EH (cell line): ENCODE measurements at places on chromosomes 7 and 10.
A peak's percentile ranks its signal among the peaks of the same experiment; 100 is the strongest.

- DNase-seq, result no peak
Observed at GRCh38 chr7:96102096-96102811, 219.6 kb downstream of the SLC25A13 start.

DNA sequence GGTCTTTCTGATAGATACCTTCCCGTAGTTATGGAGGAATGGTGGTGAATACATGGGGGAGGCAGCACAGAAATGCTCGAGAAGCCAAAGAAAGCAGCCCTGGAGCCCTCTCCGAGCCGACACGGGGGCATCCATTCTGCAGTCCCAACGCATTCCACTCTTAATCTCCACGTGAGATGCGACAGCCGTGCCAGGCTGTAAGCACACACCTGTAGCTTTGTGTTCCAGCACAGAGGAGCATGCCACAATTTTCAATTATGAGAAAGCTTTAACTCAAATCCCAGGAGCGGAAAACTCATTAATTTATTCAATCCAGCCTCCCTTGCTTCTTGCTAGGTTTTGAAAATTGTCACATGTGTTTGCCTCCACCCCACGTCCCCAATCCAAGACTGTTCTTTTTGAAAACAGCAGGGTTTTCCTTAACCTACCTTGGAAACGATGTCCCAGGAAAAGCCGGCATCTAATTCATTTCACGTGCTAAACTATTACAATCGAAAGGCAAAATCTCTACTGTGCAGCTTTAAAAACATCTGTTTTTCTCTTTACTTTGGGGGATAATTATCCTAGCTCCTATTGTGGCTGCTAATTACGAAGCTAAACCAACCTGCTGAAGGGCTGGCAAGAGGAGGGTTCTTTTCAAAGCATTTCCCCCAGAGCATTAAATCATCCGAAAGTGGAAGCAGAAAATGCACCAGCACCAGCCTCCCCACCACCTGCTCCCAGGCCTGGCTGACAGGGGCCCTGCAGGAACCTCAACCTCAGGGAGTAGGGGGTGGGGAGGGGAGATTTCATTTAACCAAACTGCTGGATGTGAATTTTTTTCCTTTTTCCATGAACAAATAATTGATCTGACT lies 56.0 kb upstream of the CHST15 start:
- DNase-seq, result no peak

- no peak for DNase-seq
Observed at GRCh38 chr7:7146837-7147236, 35.5 kb upstream of the C1GALT1 start.

GRCh38 chr7:52209614-52210013 lies 825.8 kb upstream of the POM121L12 start:
- DNase-seq, result no peak

GRCh38 chr10:72133517-72133916 lies 45.2 kb upstream of the SPOCK2 start:
- peak; percentile 86 for DNase-seq

DNA sequence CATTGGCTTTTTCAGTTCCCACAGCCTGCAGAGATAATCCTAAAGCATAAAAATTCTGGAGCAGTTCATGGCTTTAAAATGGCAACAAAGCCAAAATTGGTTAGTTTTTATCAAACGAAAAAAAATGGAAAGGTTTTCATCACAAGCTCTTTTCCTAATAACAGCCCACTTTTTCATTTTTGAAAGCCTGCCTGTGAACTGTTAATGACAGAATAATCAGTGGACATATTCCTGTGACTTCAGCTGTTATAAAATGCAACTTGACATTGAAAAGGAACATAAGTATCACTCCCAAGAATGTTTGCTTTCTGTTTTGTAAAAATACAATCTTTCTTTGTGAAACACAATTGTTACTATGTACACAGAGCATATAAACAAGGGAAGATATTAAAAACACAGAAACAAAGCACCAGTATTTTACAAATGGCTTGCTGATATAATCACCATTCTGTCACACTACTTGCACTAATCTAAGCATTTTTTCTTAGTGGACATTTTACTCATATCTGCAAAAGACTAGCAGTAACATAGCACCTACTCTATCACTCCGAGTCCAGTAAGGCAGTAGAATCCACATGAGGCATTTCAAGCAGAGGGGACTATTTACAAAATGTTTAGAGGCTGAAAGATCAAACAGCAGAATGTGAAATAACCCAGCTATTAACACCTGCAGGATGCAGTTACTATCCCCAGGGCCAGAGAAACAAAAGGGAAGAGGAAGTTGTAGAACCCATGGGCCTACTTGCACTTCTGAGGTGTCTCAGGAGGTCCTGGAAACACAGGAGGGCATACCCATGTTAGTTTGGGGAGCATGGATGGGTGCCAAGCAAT lies 26.4 kb downstream of the MACC1 start:
- no peak for DNase-seq

GRCh38 chr7:14351167-14351566 lies 361.7 kb upstream of the ETV1 start:
- DNase-seq, result no peak

DNA sequence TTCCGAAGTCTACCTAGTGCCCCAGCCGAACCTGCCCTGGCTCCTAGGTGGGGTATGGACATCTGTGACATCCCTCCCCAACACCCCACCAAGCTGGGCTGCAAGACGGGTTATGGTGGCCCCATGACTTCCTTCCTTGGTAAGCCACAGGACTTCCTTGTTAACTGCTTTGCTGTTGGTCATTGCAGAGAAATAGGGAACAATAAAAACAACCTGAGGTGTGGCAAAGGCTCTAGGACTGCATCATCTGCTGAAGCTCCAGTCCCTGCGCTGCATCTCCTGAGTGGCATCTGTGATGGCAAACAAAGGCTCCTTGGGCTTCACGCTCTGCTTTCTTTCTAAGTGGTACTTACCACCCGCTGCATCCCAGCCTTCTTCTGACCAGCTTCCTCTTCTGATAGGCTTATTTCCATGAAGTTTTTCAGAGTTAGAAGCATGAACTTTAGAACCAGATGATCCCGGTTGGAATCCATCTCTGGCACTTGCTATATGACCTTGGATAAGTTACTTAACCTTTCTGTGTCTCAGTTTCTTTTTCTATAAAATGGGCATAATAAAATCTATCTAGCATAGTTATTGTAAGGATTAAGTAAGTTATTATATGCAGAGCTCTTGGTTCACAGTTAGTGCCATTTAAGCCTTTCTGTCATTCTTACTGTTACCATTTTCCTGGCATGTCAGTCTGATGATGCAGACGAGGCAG lies 216.8 kb downstream of the RPS24 start:
- no peak for DNase-seq

DNA sequence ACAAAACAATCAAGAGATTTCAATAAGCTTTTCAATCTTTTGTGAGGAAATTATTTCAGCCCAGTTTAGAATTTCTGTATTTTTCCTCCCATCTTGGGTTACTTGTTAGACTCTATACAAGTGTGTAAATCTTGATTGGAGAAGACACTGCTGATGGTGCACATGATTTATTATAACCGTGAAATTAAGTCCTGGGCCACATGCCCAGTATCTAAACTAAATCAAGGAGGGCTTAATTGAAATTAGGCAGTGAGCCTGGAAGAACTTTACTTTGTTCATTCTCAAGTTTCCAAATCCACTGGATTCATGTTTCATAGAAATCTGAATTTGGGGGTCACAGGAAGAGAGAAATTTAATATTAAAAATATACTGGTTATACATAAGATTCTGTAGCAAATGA lies 44.5 kb downstream of the CSTF2T start:
- DNase-seq, result no peak

DNA sequence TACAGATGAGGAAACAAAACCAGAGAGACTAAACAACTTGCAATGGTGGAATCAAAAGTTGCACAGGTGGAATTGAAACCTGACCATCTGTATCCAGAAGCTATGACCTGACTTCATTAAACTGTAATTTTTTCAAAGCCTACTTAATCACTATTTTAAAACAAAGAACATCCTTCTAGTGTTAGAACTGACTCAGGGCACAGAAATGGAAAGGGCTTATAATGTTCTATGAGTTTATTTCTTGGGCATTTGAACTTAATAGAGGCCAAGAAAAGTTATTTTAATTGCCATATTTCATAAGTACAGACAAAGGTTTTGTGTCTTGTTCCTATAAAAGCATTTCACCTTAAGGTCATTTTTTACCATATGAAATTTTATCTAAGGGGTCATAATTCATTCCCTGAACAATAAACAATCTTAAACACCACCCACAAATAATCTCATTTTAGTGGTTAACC lies 8.8 kb downstream of the ITGB1 start:
- peak; percentile 44 for DNase-seq

DNA sequence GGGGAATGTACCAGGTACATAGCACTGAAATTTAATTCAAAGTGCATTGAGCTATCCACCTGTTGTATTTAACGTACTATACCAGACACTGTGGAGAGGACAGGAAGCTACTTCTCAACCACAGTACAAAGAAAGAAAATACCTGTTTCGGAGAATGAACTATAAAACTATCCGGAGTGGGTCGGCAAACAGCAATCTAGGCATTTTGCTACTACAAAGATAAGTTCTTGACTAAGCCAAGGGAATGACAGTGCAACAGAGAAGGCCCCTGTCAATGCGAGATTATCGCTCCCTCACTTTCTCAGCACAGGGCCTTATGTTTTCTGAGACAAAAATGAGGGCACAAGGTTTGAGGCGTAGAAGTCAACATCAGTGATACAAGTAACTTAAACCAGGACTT lies 27.4 kb downstream of the SFMBT2 start:
- no peak for DNase-seq

GRCh38 chr7:141145630-141145982 lies 71.7 kb downstream of the TMEM178B start:
- peak; percentile 49 for DNase-seq

- DNase-seq, result no peak
Observed at GRCh38 chr10:1289591-1289990, 233.4 kb downstream of the WDR37 start.

DNA sequence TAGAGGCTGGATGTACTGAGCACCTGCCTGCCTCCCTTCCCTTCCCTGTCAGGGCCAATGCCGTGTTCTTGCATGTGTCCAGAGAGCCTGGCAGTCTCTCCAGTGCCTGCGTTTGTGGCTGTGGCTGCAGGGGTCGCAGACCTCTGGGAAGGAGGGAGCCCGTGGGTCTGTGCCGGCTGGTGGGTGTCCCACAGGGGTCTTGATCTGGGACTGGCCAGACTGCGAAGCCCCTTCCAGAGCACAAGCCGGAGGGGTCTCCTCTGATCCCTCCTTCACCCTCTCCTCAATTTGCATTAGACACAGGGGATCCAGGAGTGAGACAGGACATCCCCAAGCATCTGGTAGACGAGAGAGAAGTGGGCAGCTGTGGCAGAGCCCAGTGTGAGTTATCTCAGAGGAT lies 199.2 kb downstream of the ADARB2 start:
- no peak for DNase-seq

DNA sequence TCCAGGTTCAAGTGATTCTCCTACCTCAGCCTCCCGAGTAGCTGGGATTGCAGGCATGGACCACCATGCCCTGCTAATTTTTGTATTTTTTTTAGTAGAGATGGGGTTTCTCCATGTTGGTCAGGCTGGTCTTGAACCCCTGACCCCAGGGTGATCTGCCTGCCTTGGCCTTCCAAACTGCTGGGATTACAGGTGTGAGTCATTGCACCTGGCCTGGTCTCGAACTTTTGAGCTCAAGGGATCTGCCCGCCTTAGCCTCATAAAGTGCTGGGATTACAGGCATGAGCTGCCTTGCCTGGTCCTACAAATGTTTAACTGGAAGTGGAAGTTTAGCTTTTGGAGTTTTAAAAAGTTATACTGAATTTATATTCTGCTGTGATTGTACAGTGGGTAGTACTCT lies 2.8 kb downstream of the MLLT10 start:
- no peak for DNase-seq

DNA sequence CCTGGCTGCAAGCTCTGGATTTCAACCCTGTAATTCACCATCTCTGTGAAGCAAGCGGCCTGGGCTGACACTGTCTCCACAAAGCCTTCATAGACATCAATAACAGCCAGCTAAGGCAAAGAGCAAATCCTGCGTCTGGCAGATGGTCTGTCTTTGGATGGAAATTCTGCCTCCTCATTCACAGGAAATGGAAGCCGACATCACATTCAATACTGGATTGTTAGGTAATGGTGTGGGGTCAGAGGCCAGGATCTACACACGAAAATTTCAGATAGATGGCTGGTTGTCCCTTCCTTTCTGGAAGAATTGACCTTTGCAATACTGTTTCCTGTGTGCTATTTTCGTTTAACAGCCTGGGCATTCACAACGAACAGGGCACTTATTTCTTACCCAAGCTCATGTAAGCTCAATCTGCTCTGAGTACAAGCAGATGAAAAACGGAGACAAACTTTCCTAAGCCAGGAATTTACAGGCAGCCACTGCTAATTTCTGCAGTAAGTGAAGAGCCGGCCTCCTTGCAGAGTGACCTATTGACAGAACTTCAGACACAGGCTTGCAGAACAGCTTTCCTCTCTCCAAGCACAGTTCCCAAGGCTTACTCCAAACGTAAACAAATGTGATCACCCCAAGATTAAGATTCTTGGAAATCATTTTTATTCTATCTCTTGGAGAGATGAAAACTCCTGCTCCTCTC lies 3.1 kb upstream of the ADAM12 start:
- DNase-seq, result no peak

- DNase-seq, result peak; percentile 26
Observed at GRCh38 chr7:7803715-7804178, 85.3 kb upstream of the RPA3 start.

DNA sequence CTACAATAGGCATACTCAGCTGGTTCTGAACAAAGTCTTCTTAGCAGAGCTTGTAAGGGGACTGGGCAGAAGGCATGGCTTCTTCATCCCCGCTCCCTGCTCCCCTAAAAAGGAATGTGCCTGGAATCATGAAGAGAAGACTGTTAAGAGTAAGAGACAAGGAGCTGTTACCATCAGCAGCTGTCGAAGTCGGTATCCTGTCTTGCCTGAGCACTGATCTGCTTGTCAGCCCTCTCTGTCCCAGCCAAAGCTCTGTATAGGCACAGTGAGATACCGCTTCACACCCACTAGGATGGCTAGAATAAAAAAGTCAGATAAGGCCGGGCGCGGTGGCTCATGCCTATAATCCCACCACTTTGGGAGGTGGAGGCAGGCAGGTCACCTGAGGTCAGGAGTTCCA lies 2.4 kb downstream of the ABLIM1 start:
- DNase-seq, result no peak

DNA sequence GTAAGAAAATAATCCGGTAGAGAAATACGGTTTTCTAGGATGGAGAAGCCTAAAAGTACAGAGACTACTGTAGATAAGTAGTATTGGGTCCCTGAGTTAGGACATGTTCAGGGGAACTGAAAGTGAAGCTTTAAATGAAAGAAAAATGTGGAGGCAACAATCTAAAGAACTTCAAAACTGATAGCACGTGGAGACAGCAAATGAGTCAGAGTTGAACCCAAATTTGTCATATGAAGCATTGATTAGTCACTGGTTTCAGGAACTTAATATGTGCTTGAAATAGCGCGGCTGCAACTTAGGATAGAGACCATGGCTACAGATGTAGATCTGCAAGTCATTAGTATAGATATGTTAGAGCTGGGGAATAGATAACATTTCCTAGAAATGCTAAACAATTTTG lies 1138.6 kb upstream of the SORCS1 start:
- DNase-seq, result peak; percentile 3
